ENCODE measurements at places on chromosomes 5 and 9.

- no peak for DNase-seq
These were observed 226.5 kb upstream of the MAP3K1 start for GRCh38 chr5:56588636-56589480.

- DNase-seq = no peak
These were observed 55.4 kb downstream of the FXN start for GRCh38 chr9:69090946-69091345.

DNA sequence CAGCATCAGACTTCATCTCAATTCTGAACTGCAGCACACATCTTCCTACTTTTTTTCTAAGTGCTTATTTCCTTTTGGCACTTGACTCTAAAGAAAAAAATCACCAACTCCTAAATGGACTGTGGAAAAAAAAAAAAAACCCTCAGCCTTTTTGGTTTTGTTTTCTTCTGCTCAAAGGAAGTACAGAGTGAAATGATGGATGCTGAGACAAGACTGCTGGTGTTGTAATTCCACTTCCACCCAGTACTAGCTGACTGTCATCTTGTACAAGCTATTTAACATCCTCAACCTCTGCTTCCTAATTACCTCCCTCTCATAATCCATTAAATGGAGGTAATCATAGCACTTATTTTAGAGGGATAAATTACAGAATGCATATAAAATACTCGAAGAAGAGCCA is 171.5 kb upstream of the GNA14 start:
- no peak for DNase-seq

DNA sequence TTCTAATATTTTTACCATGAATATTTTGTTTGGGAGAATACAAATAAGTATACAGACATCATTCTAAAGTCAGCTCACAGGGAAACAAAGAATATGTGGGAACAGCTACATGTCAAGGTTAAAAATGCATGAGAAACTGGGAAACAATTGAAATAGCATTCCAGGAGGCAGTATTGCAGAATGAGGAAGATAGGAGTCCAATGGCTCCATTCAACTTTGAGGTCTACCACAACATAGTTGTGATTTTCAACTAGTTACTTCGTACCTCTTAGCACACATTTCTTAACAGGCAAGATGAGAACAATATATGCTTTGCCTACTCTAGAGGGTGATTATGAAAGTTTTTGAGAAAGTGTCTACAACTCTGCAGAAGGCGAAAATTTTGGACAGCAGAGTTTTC is 35.2 kb upstream of the CAST start:
- no peak for DNase-seq

- no peak for DNase-seq
These were observed 752.1 kb downstream of the DTWD2 start for GRCh38 chr5:118236108-118236849.

GRCh38 chr9:96420468-96421219 is 2.5 kb upstream of the ZNF367 start:
- peak; percentile 36 for DNase-seq

- no peak for DNase-seq
These were observed 1.5 kb upstream of the SEMA5A start for GRCh38 chr5:9547122-9547947.

DNA sequence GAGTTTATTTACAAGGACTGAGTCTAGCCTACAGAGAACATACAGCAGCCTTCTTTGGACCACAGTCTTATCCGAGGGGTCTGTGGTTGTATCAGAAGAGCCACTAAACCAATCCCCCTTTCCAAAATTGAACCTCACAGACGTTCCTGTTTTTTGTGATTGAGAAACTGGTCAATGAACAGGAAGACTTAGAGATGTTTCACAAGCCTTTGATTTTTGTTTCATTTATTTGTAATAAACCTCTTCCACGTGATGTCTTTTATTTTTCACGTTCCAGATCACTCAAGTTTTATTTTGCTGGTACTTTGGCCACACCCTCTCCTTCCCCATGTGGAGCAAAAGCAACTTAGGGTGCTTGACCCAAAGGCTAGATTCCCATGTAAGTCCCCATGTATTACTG is 16.1 kb downstream of the CCT5 start:
- DNase-seq = no peak

- DNase-seq = no peak
These were observed 16.6 kb downstream of the DMRTA1 start for GRCh38 chr9:22463205-22463604.

DNA sequence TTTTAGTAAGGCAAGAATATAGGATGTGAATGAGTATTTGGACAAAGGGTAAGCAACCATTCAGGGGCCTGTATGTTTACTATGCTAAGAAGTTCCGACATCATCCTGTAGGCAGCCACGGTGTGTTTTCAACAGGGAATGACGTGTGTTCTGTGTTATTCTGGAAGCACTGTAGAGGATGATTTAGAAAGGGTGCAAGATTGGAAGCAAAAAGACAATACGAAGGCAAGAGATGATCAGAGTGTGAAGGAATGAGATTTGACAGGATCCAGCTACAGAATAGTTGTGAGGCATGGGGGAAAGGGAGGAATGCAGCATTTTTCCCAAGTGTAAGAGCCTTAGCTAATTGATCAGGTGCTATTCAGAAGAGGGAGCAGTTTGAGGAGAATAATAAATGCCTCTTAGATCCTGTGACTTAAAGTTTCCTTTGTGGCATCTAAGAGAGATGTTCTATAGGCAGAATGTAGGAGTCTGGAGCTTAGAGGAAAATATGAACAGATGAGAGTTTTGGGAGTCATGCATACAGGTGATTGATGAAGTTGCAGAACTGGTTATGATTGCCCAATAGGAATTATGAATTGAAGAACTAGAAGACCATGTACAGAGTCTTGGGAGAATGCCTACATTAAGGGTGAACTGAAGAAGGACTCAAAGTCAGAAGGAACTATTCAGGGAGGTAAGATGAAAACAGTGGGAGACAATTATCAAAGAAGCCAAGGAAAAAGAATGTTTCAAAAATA is 2.5 kb downstream of the SMC5 start:
- no peak for DNase-seq

DNA sequence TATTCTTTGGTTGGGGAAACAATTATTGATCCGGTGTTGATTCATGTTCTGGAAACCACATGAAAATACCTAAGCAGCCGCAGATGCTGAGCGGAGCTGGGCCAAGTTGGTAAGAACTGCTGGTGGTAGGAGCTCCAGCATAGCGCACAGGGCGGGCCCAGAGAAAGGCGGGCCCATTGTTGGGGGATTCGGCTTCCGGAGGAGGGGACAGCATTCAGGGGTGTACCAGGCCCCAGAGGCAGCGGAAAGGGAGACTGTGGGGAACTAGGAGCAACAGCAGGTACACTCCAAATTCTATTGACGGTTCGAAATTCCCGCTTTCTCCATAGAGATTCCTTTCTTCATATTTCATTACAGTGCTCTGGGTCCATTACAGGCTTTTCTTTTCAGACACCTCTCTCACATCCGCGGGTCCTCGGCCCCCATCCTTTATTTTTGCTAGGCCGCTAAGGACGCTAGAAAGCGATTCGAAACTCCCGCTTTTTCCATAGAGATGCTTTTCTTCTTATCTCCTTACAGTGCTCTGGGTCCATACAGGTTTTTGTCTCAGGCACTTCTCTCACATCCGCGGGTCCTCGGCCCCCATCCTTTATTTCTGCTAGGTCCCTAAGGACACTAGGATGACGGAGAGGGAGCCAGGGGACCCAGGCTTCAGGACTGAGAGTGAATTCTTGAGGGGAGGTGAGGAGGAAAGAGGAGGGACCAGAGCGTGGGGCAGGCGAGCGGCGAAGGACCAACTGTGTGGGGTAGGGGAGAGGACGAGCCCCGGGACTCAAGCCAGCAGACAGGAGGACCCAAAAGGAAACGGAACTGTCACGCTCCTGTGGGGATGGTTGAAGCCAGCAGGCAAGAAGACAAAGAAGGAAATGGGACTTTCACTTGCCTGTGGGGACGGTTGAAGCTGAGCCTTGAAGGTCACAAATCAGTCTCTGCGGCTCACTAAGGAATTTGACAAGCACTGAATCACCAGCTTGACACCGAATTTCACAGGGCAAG is at the start of gene CCDC152:
Gene CCDC152, plus strand, starts transcription at position 213 of the 996 bp plus-strand sequence. CDS start 2,304 bp downstream, outside the sequence.
- DNase-seq = peak; percentile 71

DNA sequence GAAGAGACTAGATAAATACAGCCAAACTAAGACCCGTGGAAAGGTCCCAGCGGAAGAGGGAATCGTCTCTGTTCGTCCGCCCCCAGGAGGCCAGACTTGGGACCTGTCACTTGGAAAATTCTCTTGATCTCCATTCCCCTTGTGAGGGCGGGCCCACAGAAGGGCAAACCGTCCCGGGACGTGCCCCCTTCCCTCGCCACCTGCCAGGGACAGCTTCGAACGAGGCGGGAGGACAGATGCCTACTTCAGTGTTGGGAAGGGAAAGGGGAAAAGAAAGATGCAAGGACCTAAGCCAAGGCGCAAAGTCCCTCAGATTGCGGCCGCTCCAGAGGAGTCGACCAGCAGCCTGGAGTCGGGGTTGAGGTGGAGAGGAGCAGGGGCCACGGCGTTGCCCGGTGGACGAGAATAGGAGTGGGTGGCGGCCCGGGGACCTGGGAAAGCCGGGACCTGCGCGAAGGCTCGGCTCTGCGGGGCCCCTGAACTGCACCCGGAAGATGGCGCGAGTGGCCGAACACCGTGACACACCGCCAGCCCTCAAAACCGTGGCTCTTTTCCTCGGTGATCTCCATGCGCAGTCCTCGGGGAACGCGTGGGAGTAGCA is 4.4 kb upstream of the EBF1 start:
- no peak for DNase-seq

DNA sequence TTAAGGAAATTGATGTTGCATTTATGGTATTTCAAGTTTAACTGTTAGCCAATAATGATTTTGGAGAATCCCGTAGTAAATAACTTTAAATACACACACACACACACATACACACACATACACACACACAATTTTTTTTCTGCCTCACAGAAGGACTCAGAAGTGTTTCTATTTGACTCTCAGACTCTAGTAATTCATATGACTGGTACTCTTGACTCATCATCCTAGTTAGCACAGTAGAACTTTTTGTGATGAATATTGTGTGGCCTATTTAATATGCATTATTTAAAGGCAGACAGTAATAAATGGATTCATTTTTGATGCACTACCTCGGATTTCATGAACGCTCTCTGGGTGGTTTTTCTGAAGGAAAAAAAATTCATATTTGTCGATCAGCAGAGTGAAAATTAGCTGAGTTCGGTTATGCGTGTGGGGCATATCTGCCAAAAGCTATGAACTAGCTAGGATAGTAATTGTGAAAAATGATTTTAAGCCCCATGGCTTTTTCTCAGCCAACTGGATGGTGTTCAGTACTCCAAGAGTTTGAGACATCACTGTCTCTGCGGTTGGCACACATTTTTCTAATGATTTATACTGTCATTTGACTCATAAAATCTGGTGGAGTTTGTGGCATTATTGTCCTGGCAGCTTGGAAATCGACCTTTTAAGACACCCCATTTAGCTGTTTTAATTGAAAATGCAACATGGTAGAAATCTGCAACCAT is 102.2 kb downstream of the PCSK5 start:
- DNase-seq = no peak

DNA sequence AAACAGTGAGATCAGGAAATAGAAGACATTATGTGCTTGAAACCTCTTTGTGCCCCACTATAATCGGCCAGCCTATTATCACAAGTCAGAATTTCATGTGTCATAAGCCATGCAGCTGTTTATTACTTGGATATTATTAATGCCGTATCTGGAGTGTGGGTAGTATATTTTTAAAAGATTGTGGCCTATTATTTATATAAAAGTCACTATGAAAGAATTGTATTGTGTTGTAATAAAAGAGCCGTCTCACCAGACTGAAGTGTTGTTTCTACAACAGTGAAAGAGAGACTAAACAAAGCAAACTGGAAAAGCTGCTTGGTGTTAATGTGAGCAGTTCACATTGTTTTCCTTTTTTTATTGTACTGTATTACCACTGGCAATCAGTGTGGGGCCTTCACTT is 449.1 kb downstream of the PSAT1 start:
- DNase-seq = no peak

GRCh38 chr5:102296178-102296817 is at the start of gene SLCO4C1:
TSS of gene SLCO4C1 (minus strand) at chr5:102296284. CDS start at chr5:102296262, 22 bp downstream.
- peak; percentile 75 for DNase-seq

- DNase-seq = no peak
These were observed 543.0 kb downstream of the MAT2B start for GRCh38 chr5:164048359-164048926.

DNA sequence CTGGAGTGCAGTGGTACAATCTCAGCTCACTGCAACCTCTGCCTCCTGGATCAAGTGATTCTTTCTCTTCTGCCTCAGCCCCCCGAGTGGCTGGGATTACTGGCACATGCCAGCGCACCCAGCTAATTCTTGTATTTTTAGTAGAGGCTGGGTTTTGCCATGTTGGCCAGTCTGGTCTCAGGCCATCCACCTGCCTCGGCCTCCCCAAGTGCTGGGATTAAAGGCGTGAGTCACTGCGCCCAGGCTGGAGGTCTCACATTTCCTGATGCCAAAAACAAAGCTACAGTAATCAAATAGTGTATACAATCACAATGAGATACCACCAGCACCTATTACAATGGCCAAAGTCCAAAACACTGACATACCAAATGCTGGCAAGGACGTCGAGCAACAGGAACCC is 51.1 kb downstream of the TTLL11 start:
- DNase-seq = no peak

DNA sequence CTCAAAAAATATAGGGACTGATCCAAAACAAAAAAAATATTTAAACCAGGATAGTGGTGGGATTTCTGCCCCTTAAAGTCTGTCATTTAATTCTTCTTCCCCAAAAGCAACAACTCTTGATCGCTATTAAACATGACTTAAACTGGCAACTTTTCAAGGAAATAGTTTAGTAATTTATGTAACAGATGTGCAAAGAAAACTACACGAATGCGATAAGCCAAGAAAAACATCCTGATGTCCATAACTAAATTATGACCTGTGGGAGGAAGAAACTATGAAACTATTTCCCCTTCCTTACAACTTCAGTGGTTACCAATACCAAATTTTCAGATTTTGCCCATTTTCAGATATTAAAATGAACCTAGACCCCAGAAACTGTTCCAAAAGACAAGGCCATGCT is 31.5 kb downstream of the CLINT1 start:
- no peak for DNase-seq

- no peak for DNase-seq
These were observed 182.2 kb downstream of the MCTP1 start for GRCh38 chr5:95102687-95103086.

DNA sequence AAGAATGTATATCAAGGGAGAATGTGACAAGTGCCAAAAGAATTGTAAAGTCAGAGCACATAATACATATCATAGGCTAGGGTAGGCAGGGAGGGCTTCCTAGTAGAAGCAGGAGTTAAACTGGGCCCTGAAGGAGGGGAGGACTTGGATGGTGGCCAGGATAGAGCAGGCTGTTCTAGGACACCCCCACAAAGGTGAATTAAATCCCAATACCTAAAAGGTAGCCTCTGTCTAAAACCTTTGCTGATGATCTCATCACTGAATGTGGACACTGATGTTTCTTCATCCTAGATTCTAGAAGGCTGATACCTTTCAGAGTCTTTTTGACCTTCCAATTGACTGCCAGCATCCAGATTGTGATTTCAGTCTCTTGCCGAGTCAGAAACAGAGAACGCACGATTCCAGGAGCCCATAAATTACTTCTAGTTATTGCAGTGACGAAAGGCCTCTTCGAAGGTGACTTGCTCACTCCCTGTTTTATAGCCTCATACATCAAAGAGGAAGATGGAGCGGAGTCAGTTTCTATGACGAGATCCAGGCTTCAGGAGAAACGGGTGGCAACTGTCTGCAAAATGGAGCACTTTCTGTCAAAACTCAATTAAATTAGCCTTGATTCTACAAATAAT is 43.2 kb downstream of the KIF4B start:
- no peak for DNase-seq
